ENCODE measurements at places on chromosomes 7 and 10.

DNA sequence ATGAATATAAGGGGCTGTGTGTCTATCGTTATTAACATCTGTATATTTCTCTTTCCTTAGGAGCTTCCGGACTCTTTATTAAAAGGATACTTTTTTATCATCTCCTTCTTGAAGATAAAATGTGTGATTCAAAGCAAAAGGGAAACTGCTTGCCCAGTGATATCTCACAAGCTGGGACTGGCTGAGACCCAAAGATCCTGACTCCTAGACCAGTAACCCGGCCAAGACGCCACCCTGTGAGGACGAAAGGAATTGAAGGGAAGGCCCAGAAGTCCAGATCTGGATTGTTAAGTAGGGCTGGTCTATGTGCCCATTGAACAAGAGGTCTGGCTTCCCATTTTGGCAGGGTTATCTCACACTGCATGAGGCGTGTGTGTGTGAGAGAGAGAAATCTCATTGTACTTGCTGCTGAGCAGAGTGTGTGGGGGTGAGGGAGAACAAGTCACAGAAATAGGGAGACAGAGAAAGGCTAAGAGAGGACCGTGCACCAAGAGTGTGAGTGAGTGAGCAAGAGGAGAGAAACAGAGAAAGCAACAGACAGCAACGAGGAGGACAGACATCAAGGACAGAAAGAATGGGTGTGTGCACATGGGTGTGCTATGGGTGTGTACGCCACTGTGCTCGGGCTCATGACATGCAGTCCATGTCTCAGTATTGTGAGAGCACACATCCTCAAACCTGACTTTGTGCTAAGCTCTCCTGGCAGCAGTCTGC is 75.4 kb downstream of the PLXNA4 start:
- DNase-seq = peak; percentile 87

DNA sequence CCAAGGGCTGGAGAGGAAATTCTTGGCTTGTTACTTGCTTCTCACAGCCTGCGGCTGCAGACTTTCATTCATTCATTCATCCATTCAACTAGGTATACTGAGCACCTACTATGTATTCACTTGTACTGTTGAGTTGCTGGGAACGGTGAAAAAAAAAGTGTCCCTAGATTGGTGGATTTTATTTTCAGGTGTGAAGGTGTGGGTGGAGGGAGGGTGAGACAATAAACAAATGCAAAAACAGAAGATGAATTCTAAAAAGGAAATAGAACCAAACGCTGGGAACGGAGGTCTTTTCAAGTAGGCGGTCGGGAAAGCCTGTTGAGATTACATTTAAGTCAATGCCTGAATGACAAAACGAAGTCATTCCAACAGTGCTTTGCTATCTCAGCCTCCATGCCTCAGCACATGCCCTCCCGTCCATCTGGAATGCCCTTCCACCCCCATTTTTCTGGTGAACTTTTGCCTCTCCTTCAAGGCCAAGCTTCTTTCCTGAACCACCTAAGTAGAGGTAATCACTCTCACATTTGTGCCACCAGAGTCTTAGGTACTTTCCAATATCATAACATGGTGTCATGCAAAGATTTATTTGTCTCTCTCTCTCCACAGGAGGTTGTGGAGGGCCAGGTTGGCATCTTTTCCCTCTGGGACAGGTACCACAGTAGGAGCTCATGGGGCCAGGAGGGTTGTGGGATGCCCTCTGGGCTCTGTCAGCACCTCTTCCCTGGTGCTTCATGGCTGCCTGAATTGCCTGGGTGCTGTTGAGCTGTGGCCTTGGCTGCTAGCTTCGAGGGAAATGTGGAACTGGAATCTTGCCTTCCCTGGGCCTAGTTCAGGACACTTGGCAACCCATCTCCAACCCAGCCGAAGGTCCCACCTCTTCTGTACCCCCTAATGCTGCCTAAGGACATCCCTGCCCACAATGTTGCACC is 5.5 kb downstream of the NKX2-3 start:
- DNase-seq = no peak

DNA sequence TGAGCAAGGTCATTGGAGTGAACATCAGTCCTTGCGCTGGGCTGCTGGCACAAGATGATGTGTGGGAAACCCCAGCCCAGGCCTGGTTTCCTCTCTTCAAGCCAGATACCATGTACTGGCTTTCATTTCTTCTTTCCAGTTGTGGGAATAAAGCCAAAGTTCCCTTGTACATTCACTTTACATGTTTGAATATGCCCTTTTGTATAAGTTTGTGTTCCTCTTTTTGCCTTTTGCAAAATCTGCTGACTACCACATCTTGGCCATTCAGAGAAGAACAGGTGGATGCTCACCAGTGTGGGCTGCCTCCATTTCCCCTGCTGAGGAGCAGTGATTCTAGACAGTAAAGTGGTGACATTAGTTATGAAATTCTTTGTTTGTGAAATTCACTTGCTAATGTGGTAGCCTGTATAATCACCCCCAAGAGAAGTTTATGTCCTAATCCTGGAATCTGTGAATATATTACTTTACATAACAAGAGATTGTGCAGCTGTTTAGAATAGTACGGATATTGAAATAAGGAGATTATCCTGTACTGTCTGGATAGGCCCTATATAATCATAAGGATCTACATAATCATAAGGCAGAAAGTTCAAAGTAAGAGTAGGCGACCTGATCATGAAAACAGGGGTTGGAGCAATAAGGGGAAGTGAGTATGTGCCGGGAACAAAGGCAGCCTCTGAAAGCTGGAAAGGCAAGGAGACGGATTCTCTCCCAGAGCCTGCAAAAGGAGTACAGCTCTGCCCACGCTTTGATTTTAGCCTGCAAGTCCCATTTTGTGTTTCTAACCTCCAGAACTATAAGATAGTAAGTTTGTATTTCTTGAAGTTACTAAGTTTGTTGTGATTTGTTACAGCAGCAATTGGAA is 18.8 kb upstream of the AOAH start:
- DNase-seq = no peak

- DNase-seq = peak; percentile 11
Observed at GRCh38 chr7:124033095-124033806, 384 bp upstream of the TMEM229A start.

DNA sequence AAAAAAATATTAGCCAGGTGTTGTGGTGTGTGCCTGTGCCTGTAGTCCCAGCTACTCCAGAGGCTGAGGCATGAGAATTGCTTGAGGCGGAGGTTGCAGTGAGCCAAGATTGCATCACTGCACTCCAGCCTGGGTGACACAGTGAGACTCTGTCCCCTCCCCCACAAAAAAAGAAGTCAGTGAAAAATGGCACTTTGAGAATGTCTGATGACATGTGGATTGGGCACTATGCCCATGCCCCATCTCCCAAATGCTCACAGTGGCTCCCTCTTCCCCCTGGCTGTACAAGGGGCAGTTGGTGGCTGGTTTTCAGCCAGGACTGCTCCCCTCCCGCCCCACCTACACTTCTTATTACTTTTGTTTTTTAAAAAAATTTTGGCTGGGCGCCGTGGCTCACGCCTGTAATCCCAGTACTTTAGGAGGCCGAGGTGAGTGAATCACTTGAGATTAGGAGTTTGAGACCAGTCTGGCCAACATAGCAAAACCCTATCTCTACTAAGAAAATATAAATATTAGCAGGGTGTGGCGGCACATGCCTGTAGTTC is 26.1 kb downstream of the IL15RA start:
- DNase-seq = no peak

DNA sequence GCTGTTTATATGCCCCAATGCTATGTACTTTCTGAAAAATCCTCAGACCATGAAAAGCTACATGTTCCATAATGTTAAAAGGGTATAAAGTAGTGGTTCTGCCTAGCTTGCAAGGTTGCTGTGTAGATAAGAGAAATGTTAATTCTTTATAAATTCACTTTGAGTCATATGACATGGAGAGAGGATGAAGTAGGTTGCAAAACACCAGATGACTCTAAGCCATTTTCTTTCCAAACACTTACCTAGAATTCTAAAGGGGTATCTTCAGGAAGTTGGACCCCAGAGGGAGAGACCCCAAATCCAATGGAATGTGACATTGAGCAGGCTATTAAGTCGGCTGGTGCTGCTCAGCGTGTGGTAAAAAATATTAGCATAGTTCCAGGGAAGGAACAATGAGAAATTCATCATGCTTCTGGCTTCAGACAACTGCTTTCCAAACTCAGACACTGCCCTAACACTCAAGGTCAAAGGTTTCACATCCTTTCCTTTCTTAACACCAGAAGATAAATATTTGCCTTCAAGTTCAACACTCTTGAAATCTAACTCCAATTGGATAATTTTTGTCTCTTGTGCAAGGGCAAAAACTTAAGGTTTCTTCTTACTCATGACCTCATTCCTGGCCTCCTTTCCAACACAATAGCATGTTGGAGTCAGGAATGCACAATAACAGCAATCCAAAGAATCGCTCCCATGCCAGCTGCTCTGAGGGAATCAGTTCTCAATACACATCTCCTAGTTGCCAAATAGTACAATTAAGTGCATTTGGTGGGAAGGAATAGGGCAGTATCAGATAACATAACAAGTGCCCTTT is 100.7 kb upstream of the AFAP1L2 start:
- peak; percentile 98 for DNase-seq

DNA sequence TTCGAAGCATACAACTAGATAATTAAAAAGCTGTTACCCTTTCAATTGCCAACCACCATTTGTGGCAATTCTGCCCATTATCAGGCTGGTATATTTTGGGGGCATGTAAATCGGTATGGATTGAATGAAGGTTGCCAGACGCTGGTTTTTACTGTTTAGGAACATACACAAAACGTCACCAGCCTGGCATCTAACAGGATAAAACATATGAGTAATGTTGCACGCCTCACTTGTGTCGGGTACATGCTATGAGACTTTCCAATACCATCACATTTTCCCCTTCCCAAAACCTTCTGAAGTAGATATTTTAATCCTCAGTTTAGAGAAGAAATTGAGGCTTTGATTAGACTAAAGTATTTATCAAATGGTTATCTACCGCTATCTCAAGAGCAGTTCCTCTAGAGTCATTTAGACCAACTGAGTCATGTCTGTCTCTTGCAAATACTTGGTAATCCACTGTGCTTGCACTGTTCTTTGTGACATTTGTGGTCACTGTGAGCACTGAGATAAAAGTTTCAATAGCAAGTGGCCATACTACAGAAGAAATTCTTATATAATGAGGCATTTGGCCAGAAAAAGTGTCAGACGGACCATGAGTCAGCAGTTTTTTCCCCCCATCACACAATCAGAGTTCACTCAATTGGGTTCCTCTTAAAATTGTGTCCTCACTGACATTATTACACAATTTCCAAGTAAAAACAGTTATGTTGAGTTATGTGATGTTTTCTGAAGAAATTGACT is 498.7 kb downstream of the NXPH1 start:
- no peak for DNase-seq

DNA sequence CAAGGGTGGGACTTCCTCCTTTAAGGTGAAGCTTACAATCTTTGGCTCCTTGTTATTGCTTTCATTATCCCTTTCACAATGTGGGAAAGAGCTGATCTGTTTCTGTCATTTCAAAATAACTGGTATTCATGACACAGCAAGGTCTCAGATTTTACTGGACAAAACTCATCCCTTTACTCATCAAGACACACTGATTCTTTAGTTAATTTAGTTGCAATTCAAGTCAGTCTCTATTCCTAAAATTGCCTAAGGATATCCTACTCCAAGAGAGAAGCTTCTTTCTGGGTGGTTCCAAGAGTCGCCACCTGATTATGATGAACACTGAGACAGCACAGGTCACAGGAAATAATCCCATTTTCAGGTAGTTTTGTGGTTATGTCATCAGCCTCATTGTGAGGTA is 5.8 kb upstream of the PNLIPRP3 start:
- DNase-seq = no peak

- peak; percentile 18 for DNase-seq
Observed at GRCh38 chr7:81767926-81768325, 1.9 kb downstream of the HGF start.

GRCh38 chr10:106636766-106637491 is 527.6 kb downstream of the SORCS1 start:
- DNase-seq = no peak

GRCh38 chr10:124642088-124642710 is 102.0 kb downstream of the FAM53B start:
- no peak for DNase-seq

DNA sequence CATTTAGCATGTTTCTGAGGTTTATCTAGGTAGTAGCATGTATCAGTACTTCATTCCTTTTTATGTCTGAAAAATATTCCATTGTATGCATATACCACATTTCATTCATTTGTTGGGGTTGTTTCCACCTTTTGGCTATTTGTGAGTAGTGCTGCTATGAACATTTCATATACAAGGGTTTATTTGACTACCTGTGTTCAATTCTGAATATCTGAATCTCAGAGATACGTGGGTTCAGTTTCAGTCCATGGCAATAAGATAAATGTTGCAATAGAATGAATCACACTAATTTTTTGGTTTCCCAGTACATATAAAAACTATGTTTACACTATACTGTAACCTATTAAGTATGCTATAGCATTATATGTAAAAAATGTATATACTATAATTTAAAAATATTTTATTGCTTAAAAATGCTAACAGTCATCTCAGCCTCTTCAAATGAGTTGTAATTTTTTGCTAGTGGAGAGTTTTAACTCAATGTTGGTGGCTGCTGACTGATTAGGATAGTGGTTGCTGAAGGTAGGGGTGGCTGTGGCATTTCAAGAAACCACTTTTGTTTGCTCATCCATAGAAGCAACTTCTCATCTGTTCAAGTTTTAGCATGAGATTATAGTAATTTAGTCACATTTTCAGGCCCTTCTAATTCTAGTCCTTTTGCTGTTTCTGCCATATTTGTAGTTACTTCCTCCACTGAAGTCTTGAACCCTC is 13.9 kb downstream of the PLEKHA1 start:
- DNase-seq = no peak

DNA sequence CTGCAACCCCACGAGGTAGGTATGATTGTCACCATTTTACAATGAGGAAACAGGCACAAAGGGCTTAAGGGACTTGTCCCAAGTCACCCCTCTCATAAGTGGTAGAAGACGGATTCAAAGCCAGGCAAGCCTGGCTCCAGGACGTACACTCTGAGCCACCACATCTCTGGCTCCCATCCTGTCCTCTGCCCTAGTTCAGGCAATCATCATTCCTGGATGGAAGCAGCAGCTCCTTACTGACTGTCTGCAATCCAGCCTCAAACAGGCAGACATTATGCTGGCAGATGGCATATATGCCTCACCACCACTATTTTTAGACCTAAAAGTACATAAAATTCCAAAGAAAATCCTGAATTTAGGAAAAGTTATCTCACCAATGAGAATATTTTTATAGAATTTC is 100.7 kb downstream of the USP6NL start:
- DNase-seq = no peak

DNA sequence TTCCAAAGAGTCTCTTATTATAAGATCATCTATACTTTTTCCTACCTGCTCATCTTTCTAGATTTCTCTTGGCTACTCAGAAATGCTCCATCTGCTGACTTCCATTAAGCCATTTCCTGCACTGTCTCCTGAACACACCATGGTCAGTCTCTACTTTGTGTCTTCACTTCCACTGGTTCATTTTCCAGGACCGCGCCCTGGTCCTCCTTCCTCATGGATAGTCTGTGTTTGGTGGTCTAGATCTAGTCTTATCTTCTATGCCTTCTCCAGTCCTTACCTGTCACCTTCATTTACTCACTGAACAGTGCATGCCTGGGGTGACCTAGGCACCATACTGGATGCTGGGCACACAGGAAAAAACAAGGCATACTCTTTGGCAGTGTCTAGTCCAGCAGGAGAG is 11.8 kb downstream of the INSYN2A start:
- no peak for DNase-seq

GRCh38 chr7:477626-478220 is 41.9 kb downstream of the PDGFA start:
- DNase-seq = no peak

- no peak for DNase-seq
Observed at GRCh38 chr10:90180886-90181691, 479.7 kb downstream of the KIF20B start.

GRCh38 chr10:33483816-33484190 is 149.3 kb upstream of the NRP1 start:
- no peak for DNase-seq

Measured in dermis microvascular lymphatic vessel endothelial cell (primary cell).